ENCODE measurements at places on chromosomes 6 and 20.

- DNase-seq = no peak
Measured at GRCh38 chr6:108254433-108255410, 6.1 kb downstream of the SNX3 start.

GRCh38 chr6:155261111-155261900, 2.5 kb upstream of the CLDN20 start:
- DNase-seq = no peak

DNA sequence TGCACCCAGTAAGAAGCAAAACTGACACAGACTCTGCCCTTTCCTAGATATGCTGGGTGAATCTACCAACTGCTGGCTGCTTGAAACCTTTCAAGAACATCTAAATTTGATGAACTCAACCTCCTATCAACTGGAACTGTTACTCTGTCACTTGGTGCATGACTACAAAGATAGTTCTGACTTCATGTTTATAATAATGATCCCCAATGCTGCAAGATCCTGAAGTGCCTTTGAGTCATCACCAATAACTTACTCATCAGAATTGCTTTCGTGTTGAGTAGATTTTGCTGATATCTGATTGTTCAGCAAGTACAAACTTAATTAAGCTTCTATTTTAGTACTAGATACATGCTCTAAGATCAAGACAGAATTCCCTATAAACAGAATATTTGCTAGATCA, 100.2 kb upstream of the ARMC2 start:
- DNase-seq = no peak

DNA sequence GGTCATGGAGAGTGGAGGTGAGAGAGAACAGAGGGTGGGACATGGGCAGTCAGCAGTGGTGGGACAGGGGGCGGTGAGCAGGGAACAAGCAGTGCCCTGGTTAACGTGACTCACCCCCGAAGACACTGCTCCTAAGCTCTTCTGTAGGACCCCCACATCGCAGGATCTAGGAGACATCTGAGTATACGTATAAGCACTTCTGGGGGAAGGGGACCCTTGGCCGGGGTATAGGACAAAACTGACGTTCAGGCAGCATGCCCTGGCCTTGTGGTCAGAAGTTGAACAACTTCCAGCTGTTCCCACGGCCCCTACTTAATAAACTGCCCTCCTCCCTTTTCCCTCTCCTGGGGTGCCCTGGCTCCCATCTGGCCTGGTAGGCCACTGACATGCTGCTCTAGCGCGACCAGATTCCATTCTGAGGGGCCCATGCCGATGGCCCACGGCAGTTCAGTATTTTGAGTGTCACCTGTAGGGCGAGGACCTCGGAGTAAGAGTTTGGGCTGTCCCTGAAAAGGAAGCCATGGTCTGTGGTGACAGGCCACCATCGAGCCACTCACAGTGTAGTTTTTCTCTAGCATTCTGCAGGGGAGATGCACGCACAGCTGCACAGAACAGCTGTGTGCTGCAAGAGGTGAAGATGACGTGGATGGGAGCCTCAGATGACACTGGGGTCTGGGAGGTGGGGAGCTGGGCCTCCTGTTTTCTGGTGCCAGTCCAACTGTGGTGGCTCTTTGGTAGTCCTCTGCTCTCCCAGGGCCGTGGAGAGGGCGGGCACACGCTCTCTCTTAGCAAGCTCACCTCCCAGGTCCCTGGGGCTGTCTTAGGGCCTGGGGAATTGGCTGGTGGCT, 38.4 kb downstream of the PPP1R3G start:
- no peak for DNase-seq

GRCh38 chr20:21006611-21007010, 99.5 kb downstream of the LINC00237 start:
- DNase-seq = no peak

GRCh38 chr20:32535953-32536823, 48.9 kb downstream of the NOL4L start:
- DNase-seq = peak; percentile 39

DNA sequence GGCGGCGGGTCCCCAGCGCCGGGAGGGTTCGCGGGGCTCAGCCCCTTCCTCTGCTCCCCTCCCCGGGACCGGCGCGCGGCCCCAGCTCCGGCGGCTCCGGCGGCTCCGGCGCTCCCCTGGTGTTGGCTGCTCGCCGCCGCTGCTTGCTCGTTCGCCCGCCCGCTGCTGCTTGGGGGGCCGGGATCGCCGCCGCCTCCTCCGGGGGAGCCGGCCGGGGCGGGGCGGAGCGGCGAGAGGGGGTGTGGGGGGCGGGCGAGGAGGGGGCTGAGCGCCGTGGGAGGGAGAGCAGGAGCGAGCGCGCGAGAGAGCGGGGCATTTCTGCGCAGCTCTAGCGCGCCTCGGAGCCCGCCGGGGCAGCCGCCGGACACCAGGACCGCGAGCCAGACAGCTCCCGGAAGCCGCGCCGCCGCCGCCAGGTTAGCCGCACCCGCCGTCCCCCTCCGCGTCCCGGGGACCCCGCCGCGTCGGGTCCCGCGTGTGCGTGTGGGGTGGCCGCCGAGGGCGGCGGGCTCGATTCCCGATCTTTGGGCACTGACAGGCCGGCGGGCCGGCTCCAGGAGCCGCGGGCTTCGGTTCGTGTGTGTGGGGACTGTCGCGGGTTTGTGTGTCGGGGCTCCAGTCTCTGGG, 62.0 kb upstream of the EPB41L1 start:
- no peak for DNase-seq

DNA sequence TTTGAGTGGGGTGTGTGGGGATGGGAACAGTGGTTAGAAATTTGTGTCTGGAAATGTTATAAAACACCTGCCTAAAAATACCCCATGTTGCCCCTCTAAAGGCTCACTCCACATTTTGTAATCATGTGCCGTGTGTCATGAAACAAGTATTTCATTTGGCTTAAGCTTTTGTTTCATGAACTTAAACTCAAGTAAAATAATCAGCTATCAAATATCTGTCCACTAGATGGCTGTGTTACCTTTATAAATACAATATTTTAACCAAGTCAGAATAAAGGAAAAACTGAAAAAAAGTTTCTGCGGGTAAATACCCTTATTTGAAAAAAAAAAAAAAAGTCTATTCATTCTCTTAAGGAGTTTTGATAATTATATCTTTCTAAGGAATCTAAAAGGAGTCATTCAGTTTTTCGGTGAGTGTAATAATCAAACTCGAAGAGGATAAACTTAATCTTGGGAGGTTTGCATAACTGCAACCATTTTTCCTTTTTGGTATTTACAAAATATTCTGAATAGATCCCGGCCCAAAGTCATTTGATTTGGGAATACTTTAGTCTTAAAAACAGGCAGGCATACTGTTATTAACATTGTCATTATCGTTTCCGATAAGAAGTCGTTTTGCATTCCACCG, 29.9 kb upstream of the MTRF1L start:
- DNase-seq = no peak

DNA sequence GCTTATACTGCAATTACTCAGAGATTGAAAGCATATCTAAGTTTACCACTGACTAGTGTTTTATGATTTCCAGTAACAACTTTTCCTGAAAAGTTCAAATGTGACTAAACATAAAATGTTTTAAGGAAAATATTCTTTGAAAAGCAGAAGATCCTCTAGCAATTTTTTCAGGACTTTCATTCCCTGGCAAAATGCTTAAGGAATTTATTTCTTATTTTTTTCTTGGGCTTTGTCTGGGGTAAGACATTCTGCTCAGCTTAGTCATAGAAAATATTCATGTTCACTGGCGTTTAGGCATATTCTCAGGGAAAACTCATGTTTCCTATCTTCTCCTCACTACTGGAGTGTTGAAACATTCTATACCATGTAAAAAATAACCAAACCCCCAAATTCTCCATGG, 235.3 kb upstream of the CEP162 start:
- DNase-seq = no peak

DNA sequence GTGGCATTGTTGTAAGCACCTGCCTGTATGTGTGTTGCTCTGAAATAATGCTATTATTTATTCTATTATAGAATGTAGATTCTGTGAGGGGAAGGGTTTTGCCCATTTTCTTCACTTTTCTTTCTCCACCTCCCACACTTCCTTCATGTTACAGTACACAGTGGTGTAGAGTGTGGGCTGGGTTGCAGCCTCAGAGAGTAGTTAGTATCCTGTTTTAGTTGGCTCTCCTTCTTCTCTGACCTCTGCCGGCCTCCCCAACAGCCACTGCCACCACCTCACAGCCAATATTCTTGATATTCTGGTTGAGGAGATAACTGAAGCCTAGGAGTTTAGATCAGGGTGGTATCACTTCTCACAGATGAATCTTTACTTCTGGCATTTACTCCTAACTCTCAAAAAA, 143.4 kb downstream of the BCKDHB start:
- DNase-seq = no peak

DNA sequence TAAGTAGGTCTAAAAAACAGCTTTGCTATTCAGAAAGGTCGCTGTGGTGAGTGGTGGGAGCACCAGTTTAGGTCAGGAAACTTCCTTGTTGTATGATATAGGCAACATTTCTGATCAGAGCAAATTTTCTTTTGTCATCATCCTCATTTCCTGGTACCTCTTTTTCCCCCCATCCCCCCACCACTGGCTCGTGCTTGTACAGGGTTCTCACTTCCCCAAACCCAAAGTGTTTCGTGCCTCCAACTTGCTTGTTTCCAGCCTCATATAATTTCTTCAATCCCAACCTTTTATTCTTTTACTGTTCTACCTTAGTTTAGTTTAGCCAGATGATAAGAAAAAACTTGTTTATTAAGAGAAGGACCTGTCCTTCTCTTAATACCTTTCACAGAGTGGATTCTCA, 209.4 kb upstream of the JAG1 start:
- no peak for DNase-seq

GRCh38 chr6:137282254-137282653, 63.1 kb upstream of the IFNGR1 start:
- no peak for DNase-seq

DNA sequence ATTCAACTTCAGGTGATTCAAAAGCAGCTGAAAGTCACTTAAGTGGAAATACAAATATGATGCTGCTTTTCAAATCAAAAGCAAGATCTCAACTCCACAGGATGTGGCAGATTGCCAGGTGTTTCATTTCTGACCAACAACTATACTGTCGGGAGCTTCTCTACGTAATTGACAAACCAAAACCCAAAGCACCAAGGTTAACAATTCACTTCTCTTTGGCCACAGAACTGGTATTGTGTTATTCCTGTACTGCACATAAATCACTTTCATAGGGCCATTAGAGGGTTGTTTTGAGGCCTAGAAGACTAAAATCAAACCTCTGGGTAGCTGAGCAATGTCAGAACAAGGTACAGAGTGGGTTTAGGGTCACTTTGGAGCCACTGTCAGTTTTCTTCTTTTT, 169.7 kb downstream of the HAO1 start:
- no peak for DNase-seq

DNA sequence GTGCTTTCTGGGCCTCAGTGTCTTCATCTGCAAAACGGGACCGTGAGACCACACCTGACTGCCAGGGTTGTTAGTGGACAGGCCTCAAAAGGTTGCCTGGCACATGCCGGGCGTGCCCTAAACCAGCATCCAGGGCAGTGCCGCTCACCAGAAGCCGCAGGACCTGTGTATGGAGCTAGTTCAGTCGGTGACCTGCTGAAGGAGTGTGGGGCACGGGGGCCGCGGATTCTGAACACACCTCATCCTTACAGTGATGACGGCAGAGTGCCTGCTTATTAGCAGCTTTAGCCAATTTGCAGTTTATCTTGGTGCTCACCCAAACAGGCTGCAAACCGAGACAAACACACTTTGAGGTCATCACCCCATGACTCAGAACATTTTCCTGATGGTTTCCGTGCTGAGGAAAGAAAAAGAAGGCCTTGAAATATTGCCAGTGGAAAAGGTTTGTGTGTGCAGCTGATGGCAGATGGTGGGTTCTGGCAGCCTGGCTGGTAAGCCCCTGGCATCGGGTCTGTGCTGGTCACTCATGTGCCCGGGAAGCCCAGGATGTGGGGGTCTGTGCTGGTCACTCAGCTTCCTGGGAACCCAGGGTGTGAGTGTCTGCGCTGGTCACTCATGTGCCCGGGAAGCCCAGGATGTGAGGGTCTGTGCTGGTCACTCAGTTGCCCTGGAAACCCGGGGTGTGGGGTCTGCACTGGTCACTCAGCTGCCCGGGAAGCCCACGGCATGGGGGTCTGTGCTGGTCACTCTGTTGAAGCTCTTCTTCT, 153.8 kb downstream of the ERMARD start:
- DNase-seq = no peak

GRCh38 chr20:63186084-63186483, 29.8 kb downstream of the YTHDF1 start:
- DNase-seq = no peak

DNA sequence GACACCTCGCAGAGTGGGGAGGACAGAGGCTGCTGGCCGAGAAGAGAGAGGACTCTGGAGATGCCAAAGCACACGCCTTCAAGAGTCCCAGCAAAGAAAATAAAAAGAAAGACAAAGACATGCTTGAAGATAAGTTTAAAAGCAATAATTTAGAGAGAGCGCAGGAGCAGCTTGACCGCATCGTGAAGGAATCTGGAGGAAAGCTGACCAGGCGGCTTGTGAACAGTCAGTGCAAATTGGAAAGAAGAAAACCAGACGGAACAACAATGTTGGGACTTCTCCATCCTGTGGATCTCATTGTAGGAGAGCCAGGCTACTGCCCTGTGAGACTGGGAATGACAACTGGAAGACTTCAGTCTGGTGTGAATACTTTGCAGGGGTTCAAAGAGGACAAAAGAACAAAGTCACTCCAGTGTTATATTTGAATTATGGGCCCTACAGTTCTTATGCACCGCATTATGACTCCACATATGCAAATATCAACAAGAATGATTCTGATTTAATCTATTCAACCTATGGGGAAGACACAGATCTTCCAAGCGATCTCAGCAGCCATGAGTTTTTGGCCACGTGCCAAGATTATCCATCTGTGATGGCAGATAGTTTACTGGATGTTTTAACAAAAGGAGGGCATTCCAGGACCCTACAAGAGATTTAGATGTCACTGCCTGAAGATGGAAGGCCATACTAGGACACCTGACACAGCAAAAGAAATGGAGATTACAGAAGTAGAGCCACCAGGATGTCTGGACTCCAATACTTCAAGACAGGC, 52.2 kb downstream of the REV3L start:
- DNase-seq = no peak

DNA sequence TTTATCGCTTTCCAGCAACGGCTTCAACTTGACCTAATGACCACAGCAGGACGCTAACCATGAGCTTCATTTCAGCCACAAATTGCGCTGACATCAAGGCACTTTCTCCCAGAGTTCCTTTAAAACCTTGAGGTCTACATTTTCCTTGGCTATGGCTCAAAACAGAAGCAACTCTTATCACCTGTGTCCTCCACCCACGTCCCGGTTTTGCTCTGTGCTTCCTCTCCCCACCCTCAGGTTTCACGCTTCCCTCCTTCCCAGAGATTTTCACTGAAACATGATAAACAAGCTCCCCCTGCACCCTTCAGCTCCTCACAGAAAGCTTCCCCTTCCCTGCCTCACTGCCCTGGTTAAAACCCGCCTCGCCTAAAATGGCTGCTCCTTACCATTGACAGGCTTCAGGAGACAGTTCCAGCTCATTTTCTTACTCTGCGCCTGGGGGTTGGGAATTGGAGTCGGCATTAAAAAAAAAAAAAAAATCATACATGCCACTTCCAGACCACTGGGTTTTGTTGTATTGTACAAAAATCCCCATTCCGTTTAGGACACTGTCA, 229.5 kb downstream of the UBE3D start:
- no peak for DNase-seq

All from activated CD8-positive, alpha-beta memory T cell treated with anti-CD3 and anti-CD28 coated beads for 1 hour (primary cell).